Foreskin melanocyte (primary cell): ENCODE measurements at places on chromosomes 2 and 18.

DNA sequence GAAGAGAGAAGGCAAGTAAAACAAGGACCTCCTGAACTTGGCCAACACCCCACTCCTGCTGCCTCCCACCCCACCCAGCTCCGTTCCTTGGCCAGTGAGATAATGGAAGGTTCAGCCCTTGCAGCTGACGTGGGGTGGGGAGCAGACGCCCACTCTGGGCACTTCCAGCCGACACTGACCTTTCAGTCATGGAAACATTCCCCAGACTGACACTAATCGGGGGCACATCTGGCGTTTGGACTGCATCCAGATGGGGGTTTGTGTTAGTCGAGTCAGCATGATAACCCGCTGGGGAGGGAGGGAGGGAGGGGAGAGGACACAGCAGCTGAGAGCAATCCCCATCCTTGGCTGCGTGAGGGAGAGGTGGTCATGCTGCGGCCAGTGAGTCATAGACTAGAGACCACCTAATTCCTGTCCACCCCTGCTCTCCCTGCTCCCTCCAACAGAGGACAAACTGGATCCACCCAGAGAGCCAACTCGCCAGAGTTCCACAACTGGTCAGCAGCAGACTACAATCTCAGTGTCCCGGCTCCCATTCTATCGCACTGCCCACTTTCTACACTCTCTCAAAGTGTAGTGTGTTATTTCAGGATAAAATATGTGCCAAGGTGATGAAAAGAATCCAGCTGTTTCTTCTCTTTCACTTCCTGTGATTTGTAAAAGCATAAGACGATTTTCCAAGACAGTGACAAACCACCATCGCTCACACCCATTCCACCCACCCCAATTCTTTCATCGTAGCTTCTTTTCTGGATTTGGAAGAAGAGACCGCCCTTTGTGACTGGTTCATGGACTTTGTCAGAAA, 115.4 kb upstream of the PKDCC start:
- DNase-seq, result no peak

DNA sequence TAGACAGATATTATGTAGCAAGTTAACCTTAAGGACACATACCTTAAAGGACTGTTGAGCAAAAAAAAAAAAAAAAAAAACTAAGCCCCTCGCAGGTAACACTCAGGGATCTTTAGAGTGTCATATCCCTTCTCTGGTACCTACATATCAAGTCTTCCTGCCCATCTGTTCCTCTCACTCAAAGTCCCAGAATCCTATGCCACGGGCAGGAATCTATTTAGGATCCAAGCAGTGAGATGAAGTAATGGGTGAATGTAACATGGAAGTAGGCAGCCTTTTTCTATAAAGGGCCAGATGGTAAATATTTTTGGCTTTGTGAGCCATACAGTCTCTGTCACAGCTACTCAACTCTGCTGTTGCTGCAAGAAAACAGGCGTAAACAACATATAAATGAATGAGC, 496.7 kb downstream of the STK39 start:
- DNase-seq, result no peak

GRCh38 chr2:240909216-240909974, 3.3 kb downstream of the CROCC2 start:
- DNase-seq, result no peak

GRCh38 chr2:226087051-226087450, 687.5 kb downstream of the NYAP2 start:
- DNase-seq, result no peak

DNA sequence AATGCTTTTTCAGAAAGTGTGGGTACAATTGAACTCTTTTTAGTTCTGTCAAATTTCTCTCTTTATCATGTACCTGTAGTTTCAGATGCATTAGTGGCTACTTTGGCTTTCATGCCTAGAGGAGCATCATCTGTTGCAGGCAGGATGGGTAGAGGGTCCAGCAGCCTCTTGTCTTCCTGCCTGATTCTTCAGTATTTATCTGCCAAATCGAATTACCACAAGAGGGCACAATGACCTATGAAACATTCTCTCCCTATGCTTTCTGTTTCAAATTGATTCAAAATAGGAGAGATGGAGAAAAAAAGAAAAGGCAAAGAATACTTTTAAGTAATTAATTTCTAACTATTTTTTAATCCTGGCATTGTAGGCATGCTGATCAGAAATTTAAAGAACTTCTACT, 477.2 kb downstream of the TRIB2 start:
- DNase-seq, result peak; percentile 23

DNA sequence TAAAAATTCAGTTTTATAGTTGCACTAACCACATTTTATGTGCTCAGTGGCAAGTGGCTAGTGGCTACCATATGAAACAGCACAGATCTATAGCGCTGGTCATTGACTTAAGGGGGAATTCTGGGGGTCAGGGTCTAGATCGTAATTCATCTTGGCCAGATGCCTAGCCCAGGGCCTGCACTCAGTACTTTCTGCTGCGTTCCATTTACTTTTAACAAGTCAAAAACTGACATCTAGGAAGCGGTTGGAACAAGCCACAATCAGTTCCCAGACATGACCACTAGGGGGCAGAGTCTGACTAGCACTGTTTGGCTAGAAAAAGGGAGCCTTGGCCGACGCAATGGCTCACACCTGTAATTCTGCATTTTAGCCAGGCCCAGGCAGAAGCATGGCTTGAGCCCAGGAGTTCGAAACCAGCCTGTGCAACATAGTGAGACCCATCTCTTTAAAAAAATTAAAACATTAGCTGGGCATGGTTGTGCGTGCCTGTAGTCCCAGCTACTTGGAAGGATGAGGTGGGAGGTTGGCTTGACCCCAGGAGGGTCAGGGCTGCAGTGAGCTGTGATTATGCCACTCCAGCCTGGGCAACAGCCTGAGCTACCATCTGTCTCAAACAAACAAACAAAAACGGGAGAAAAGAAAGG, 9.0 kb upstream of the TMBIM1 start:
- peak; percentile 72 for DNase-seq

GRCh38 chr2:224584111-224584784, 915 bp downstream of the CUL3 start:
- peak; percentile 26 for DNase-seq

DNA sequence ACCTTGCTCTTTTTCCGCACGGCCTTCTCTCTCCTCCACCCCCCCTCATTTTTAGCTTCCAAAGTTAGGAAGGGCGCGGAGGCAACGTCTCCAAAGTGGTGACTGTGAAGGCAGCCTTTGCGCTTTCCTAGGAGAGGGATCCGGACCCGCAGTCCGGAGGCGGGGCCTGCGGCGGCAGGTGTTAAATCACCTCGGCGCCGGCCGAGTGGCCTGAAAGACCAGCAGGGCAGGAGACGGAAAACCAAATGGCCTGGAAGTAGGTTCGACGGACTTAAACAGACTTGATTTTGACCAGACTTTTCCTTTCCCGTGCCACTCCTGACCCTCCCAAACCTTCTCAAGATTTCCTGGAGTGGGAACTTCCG, 615 bp downstream of the GORASP2 start:
- DNase-seq, result peak; percentile 17

DNA sequence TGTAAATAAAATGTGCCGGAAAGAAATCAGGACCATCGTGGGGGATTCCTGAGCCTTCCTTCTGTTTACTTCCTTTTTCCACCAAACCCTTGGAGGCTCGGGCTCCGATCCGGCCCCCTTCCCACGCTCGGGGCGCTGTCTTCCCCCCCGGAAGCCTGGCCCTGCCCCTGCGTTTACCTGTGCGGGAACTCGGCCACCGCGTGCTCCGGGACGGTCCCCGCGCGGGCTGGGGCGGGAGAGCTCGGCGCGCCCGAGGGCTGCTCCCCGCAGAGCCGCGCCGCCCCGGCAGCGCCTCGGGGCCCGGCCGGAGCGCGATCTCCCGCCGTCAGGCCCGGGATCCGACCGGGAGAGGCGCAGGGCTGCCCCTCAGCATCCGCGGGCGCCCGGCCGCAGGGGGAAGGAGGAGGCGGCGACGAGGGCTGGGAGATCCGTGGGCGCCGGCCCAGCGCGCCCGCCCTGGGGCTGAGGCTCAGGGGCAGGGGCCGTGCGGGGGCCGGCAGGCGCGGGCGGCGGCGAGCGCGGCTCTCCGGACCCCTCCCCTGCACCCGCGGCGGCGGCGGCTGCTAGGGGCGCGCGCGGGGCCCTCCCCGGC, 435 bp downstream of the ADCY3 start:
- no peak for DNase-seq

DNA sequence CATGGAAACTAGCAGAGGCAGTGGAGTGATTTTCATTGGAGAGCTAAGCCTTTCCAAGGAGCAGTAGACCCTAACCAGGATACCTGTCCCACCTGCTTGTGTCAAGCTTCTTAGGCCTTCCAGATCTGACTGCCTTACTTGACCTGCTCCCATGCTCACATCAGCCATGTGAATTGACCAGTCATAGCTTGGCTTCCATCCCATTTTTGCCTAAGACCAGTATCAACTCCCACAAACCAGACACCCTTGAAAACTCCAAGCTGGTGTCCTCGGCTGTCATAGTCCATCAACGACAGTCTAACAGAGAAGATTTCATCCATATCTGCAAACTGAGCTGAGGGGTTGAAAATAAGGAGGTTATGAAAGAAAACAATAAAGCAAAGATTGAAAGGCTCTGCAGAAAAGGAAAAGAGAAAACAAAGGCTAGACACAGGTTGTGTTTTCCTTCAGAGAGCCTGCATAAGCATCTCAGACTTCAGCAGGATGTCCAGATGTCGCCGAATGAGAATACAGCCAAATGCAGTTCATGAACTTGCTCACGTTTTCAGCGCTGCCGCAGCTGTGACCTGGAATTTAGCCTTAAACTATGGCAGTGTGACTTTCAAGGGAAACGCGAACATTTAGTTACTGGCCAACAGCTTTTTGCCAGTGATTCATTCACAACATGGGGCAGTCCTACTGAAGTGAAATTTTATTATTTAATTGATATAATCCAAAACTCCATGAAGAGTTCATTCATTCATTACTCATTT, 868.1 kb upstream of the ID2 start:
- no peak for DNase-seq
